ENCODE measurements at places on chromosomes 12 and 14.

- DNase-seq: no peak
Measured at GRCh38 chr14:105622329-105622955, 96.1 kb downstream of the TMEM121 start.

GRCh38 chr12:127260531-127260930, 1006.4 kb upstream of the TMEM132C start:
- DNase-seq: no peak

GRCh38 chr14:77058117-77058516, 29.6 kb upstream of the IRF2BPL start:
- no peak for DNase-seq

DNA sequence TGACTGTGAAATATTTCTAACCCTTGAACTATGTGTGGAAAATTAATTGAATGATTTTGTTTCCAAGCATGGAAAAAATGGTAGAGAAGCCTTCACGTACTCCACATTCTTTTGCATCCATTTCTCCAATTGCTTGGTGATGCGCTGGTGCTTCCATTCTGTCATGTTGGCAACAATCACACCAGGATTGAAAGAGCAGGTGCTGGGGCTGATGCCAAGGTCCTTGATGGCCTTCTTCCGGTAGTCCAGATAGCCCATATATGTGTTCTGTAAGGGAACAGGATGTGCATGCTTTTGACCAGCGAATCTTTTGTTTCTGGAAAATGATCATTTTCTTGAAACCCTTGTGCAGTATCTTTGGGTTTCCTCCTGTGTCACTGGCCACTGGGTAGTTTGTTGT, 28.6 kb downstream of the TDG start:
- no peak for DNase-seq

DNA sequence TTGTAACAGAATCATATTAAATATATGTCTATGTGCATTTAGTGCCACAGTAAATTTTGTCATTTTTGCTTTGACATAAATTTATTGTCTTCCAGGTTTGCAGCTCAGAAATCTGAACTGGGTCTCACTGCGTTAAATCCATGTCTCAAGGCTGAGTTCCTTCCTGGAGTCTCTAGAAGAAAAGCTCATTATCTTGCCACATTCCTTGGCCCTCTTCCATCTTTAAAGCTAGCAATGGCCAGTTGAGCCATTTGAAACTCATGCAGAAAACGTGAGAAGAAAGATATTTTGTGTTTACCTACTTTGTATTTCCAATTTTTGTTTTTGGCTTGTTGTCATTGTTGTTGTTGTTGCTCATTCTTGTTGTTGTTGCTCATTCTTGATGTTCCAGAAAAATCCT, 10.7 kb downstream of the PRH1 start:
- DNase-seq: no peak

- DNase-seq: no peak
Measured at GRCh38 chr12:106284358-106285105, 18.0 kb upstream of the TCP11L2 start.

- no peak for DNase-seq
Measured at GRCh38 chr12:104567832-104568486, 111.2 kb downstream of the CHST11 start.

All from stimulated activated CD4-positive, alpha-beta T cell treated with anti-CD3 and anti-CD28 coated beads, Interleukin-15, amount 100 ng/mL, for 1 hour (primary cell).